AG10803 (cell line): ENCODE measurements at places on chromosomes 6 and 20.

DNA sequence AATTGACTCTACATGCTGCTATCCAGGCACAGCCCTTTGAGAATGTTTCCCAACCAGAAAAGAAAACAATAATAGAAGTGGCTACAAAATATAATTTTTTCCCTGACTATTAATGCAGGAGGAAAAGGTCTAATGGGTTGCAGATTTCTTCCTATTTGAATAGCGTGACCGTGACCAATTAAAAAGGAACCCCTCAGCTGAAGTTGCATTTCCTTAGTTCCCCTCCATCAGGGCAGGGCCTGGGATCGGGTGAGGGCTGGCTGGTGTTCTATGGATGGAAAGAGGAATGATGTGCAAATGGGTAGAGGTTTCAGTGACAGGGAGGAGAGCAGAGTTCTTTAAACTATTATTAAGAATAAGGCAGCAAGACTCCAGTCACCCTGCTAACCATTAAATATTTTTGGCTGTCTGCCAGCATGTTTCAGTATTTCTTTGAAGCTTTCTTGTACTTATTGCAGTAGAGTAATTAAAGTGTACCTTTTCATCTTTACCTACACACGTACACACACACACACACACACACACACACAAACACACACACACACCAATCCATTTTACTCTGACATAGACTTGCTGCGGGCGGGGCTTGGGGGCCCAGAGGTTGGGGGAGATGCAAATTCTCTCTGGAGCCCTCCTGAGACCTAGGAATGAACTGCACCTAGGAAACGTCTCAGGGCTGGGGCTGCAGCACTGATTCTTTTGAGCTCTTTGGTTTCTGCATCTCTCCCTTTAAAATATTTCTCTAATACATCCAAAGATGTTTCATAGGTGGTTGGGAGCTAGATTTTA, 154.8 kb upstream of the SLC35B3 start:
- DNase-seq = no peak

- DNase-seq = no peak
Measured at GRCh38 chr6:22117631-22118030, 179.2 kb downstream of the PRL start.

DNA sequence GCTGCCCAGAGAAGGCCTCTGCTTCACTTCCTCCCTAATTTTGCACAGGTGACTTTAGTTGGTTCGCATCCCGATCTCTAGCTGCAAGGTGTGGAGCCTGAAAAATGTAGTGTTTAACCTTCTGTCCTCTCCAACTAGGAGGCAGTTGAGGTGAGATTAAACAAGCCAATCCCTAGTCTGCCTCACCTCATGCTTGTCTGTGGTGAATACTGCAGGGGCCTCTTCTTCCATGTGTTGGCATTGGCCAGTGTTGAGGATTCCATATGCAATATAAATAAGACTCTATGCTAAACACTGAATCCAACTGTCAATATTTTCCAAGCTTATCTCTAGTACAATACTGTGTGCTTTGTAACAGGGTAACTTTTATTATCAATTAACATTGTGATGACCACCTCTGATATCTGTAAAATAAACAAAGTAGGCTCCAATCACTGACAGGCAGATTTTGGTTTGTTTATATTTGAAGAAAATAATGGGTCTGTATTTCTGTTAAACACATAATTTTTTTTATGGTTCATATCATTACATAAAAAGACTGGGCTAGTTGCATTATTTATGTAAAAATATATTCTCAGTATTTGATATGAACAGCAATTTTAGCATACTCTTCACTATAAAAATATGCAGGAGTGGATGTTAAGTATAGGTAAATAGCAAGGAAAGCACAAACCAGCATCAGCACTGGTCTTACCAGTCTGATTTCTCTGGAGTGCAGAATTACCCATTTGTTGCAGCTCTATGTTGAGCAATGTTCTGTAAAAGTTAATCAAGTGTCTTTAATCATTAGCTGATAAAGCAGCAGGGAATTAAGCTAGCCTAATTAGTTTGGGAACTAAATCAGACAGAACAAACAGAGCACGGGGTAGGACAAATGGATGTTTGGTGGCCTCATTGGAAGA, 74.0 kb downstream of the ANKRD6 start:
- no peak for DNase-seq

GRCh38 chr6:120736740-120737139, 597.5 kb downstream of the TBC1D32 start:
- no peak for DNase-seq

GRCh38 chr20:41362748-41363140, 3.9 kb downstream of the EMILIN3 start:
- DNase-seq = no peak
